Lung (tissue), 17 donors: ENCODE measurements at places on chromosomes 3 and 15. TPM values are rescaled to one million over a fixed set of nuclear protein-coding genes. Genes with fewer than 3 reads are reported as not detected.

Gene ERICH6
- polyA plus RNA-seq = not detected

Gene PPP1R14D
- polyA plus RNA-seq = not detected

Gene EBLN2
- polyA plus RNA-seq = 0.61 TPM

GRCh38 chr3:133292296-133292695 is 107.6 kb upstream of the BFSP2 start:
- DNase-seq = peak; percentile 73
- H3K27ac ChIP-seq = no peak overlapping the region
- no peaks in the 10 kb centered on the region for H3K27me3 ChIP-seq

GRCh38 chr3:3745693-3746092 is 53.5 kb upstream of the LRRN1 start:
- H3K27ac ChIP-seq = no peak overlapping the region
- no peak overlapping the region for H3K4me3 ChIP-seq
- H3K36me3 ChIP-seq = no peaks in the 10 kb centered on the region

GRCh38 chr15:77546050-77546501 is 86.6 kb downstream of the LINGO1 start:
- H3K27me3 ChIP-seq = no peaks in the 10 kb centered on the region
- H3K27ac ChIP-seq = no peak overlapping the region
- DNase-seq = no peak
- H3K4me1 ChIP-seq = peaks cover 4% of the 10 kb centered on the region
- no peaks in the 10 kb centered on the region for H3K36me3 ChIP-seq

GRCh38 chr3:71461114-71461513 is 122.4 kb downstream of the FOXP1 start:
- DNase-seq = no peak
- H3K4me1 ChIP-seq = peaks cover 7% of the 10 kb centered on the region
- H3K4me3 ChIP-seq = no peak overlapping the region
- no peaks in the 10 kb centered on the region for H3K36me3 ChIP-seq
- no peak overlapping the region for H3K27ac ChIP-seq

- H3K4me1 ChIP-seq = peaks cover 2% of the 10 kb centered on the region
- H3K27ac ChIP-seq = no peak overlapping the region
- H3K27me3 ChIP-seq = no peaks in the 10 kb centered on the region
- no peak overlapping the region for H3K4me3 ChIP-seq
- DNase-seq = no peak
Measured at GRCh38 chr3:57832900-57833313, 76.8 kb downstream of the SLMAP start.

GRCh38 chr3:135226057-135226456 is 431.0 kb downstream of the EPHB1 start:
- H3K4me3 ChIP-seq = no peak overlapping the region
- H3K4me1 ChIP-seq = peaks cover 2% of the 10 kb centered on the region
- no peaks in the 10 kb centered on the region for H3K36me3 ChIP-seq
- DNase-seq = no peak
- no peak overlapping the region for H3K27ac ChIP-seq
